ENCODE measurements at places on chromosomes 13 and 19.
A peak's percentile ranks its signal among the peaks of the same experiment; 100 is the strongest.

- no peak for DNase-seq
Measured at GRCh38 chr13:70842062-70842644, 733.9 kb upstream of the KLHL1 start.

DNA sequence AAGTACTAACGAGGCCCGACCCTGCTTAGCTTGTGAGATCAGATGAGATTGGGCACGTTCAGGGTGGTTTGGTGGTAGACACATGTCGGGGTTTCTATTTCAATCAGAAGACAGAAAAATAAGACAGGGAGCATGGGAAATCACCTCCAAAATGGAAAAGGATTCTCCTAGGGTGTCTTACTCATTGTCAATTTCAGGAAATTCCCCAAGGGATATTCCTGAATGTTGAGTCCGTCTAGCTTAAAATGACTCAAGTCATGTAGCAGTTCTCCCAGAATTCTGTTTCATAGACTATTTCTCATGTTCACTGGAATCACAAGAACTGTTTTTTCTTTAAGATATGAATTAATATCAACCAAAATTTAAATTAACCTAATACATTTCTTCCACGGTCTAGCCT lies 380.1 kb downstream of the EFNB2 start:
- no peak for DNase-seq

DNA sequence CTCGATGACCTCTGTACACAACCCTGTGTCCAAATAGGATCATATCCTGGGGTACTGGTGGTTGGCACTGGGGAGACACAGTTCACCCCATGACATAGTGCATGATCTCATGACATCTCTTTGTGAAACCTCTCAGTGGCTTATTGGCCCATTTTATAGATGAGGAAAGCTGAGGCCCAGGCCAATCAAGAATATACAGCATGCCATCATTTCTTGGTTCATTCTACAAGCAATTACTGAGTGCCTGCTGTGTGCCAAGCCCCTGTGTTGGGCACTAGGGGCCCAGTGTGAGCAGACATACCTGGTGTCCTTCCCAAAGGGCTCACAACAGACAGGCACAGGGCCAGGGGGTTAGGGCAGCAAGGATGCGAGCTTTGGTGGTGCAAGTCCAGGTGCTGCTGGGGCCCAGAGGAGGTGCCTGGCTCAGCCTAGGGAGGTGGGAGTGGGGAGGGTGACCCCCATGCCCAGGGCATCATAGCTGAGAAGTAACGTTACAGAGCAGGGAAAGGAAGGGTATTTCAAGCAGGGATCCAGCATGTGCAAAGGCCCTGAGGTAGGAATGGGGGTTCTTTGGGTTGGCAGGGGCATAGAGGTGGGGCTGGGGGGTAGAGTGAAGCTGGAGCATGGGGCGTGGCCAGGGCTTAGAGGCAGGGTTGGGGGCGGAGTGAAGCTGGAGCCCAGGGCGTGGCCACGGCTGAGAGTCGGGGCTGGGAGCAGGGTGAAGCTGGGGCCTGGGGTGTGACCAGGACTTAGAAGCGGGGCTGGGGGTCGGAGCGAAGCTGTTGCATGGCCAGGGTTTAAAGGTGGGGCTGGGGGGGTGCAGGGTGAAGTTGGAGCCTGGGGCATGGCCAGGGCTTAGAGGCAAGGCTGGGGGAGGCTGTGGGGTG lies 20.7 kb downstream of the COLGALT1 start:
- DNase-seq, result no peak

- peak; percentile 48 for DNase-seq
Measured at GRCh38 chr19:55216461-55217198, 7.3 kb upstream of the PTPRH start.

DNA sequence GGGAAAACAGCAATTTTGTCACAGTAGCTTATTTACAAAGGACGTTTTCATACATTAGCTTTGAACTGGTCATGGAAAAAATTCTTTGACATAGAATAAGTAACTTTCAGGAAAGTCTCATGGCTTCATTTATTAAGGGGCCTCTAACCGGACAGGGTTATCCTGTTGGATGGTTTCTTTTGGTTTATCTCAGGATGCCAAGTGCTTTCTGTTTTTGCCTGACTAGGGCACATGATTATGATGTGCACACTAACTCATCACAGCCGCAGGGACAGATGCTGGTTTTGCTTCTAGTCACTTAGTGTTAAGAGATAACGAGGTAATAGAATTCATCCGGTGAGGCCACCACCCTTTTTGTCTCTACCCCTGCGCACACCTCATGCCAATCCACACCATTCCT lies 53.0 kb downstream of the TGDS start:
- no peak for DNase-seq

DNA sequence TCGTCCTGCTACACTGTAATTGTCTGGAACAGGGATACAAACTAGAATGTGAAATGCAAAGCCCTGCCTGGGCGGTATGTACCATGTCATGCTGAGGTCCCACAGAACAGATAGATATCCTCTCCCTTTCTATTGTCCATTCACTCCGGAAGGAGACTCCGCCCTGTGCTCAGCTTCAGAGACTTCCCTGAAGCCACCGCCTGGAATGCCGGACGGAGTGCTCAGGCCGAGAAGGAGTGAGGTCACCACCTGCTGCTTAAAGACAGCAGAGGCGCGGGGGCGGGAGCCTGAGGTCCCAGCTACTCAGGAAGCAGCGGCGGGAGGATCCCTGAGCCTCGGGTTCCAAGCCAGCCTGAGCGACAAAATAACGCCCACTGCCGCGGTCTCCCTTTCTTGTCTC lies 890 bp upstream of the ZNF611 start:
- no peak for DNase-seq

GRCh38 chr19:6744381-6745301 lies 5.2 kb downstream of the TRIP10 start:
- DNase-seq, result no peak

GRCh38 chr19:7927605-7928333 lies 1.8 kb upstream of the CTXN1 start:
- no peak for DNase-seq
